Activated CD4-positive, alpha-beta memory T cell treated with anti-CD3 and anti-CD28 coated beads, Interleukin-2, amount 10 ng/mL, durations not matched to agents 7 days and 5 days (primary cell): ENCODE measurements at places on chromosomes 4 and X.

DNA sequence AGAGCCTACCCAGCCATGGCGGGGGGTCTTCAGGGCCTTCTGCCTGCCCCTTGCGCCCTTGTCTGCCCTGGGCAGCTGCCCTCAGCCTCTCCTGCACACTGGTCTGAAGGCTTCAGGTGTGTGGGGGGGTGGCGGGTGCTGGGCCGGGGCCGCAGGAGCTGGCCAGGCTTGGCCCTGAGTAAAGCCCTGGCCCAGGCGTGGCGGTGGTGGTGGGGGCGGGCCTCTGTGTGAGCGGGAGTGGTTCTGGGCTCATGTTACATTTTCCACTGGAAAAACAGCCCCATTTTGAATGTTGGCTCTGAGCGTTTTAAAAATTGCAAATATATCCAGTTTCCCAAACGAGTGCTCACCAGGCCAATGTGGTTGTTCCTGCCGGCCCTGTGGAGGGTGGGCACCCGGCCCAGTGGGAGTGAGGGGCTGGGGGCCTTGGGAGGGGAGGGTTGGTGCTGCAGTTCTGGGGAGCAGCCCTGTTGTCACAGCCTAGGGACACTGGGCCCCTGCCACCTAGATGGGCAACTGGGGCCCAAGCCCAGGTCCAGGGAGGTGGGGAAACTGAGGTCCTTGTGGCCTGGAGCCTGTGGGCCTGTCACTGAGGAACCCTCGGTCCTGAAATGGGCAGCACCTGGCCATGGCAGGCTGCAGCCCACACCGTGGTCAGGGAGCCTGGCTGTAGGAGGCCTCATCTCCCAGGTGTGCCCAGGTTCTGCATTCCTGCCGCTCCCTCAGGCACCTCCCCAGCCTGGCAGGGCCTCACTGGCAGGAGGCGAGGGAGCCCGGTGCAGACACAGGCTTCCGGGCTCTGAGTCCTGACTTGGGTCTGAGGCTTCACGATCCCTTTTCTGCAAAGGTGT is 28.3 kb downstream of the FGFRL1 start:
- no peak for DNase-seq

- no peak for DNase-seq
These were observed 22.3 kb downstream of the COL4A6 start for GRCh38 chrX:108415891-108416290.

DNA sequence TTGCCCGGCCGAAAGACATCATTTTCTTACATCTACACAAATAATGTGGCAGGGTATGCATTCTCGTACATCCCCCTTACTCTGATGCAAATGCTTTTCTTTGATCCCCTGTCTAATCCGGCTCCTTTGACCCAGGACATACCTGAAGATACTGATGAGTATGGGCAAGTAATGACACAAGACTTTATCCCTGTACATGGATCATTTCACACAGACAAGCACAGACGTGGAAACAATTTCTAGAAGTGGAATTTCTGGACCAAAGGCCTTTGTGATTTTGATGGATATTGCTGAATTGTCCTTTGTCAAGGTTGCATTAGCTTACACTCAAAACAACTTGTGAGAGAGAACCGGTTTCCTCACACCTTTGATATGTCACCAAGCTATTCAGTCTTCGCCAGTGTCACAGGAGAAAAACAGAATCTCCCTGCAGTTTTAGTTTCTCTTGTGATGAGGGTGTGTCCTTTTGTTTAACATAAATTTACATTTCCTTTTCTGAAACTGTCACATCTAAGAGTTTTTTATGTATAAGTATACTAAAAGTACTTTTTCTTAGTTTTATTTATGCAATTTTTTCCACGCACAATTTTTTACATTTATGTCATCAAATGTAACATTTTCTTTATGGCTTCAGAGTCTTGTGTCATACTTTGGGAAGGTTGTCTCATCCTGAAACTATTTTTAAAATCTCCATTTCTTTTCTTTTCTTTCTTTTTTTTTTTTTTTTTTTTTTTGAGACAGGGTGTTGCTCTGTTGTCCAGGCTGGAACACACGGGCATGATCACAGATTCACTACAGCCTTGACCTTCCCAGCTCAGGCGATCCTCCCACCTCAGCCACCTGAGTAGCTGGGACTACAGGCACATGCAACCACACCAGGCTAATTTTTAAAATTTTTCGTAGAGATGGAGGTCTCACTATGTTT is 25.2 kb downstream of the RWDD4 start:
- DNase-seq: no peak

GRCh38 chrX:111402344-111402743 is 9.6 kb downstream of the DCX start:
- DNase-seq: no peak

GRCh38 chr4:71855944-71856343 is 72.1 kb upstream of the GC start:
- no peak for DNase-seq

GRCh38 chrX:105872941-105873340 is 50.6 kb downstream of the NRK start:
- no peak for DNase-seq

DNA sequence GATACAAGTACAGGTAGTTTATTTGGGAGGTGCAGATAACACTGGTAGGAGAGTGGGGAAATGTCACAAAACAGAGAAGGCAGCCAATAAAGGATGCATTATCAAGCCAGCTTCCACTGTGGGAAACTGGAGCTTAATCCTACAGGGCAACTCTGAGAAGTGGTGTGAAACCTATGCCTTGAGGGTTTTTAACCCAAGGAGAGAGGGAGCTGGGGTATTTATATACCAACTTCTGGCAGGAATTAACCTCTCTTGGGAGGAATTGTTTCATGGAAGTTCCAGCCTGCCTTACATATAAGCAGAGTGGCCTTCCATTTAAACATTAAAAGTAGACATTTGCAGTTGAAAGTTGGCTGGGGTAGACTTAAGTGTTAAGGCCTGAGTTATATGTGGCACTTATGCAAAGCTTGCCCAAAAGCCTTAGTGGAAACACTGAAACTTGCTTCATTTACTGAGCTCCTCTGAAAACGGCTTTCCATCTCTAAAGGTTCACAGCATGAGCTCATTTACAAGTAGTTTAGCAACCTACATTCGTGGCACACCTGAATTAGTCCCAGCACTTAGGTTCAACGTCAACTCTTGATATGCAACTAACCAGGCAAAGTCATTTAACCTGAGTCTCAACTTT is 19.2 kb downstream of the MAGEB17 start:
- DNase-seq: no peak

GRCh38 chr4:61549336-61549735 is 349.2 kb downstream of the ADGRL3 start:
- no peak for DNase-seq

- DNase-seq: no peak
These were observed 115.1 kb upstream of the MXRA5 start for GRCh38 chrX:3461397-3462165.

GRCh38 chr4:159504684-159505083 is 401.8 kb downstream of the RAPGEF2 start:
- no peak for DNase-seq

- no peak for DNase-seq
These were observed 309.4 kb downstream of the GLUD2 start for GRCh38 chrX:121356850-121357171.

DNA sequence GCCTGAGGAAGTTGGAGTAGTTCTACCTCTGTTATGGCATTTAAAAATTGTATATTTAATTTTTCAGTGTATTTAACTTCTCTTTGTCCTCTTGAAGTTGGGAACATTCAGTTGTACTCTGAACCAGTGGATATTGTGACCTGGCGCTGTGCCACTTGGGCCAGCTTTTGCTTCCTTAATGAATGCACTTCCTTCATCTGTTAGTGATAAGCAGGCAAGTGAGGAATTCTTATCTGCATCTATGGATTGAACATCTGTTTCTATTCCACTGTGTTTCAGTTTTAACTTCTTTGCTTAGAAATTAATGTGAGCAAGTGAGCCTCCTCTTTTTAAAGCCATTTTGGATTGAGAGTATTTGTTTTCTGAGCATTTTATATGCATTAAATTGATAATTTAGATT is 128.3 kb downstream of the UCHL1 start:
- no peak for DNase-seq

DNA sequence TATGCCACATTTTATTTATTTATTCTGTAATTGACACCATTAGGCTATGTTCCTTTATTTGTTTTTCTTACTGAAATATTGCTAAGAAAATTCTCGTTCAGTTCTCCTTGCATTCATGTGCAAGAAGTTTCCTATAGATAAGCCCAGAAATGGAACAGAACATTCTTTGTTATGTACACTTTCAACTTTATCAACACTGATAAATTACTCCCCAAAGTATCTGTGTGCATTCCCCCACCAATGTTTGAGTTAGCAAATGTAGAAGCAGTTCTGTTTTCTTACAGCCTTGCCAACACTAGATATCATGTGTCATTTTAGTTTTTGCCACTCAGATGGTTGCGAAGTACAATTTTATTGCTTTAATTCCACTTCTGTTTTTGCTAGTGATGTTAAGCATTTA is 166.4 kb upstream of the NPY2R start:
- no peak for DNase-seq

GRCh38 chr4:176404621-176405020 is 84.9 kb downstream of the SPCS3 start:
- DNase-seq: no peak

- DNase-seq: peak; percentile 46
These were observed 31.2 kb upstream of the MCF2 start for GRCh38 chrX:139739138-139739537.

DNA sequence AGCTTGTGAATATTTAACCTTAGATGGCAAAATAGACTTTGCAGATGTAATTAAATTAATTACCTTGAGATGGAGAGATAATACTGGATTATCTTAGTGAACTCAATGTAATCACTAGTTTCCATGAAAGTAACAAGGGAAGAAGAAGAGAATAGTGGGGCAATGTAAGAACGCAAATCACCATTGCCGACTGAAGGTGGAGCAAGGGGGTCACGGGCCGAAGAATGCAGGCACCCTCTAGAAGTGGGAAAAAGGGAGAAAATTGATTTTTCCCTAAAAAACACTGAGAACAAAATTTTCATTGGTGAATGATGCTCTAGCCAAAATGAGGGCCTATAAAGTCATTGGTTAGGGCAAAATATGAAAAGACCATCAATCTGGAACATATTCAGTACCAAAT is 375.6 kb upstream of the EPHA5 start:
- no peak for DNase-seq

DNA sequence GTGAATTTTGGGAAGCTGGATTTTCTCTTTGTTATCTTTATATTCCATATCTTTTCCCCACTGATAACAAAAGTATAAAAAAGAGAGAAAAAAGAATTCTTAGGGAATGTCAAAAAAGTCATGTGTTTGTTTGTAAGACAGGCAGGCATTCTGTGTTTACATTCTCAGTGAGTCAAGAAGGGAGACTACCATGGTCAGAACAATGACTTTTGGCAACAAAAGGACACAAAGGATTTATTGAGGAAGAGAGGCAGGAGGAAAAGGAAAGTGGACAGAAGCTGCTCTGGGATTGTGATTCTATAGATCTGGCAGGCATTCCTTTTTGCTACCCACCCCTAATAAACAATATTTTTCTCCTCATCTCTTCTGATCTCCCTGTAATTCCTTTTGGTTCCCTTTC is 5.9 kb upstream of the ANK2 start:
- DNase-seq: no peak

GRCh38 chr4:67499799-67500198 is 45.5 kb downstream of the CENPC start:
- no peak for DNase-seq

- DNase-seq: no peak
These were observed 3.7 kb upstream of the C4orf36 start for GRCh38 chr4:86895692-86896488.

DNA sequence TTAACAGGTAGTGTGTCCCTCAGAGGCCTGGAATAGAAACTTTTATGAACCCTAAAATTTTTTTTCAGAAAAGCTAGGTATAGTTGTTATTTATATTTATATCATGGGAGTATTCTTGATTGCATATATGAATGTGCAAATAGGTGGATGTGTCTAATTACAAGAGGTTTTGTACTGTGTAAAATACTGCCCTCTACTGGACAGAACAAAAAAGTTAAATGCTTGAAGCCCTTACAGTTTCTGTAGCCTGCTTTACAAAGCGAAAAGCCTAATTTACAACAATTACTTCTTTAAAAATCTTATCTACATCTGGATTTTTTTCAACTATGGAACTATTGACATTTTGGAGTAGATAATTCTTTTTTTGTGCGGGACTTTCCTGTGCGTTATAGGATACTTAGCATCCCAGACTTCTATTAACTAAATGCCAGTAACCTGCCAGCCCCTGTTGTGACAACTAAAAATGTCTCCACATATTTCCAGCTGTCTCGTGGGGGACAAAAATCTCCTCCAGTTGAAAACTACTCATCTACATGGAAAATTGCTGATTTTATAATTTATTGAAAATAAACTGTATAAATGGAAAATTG is 35.1 kb downstream of the ENPEP start:
- no peak for DNase-seq

DNA sequence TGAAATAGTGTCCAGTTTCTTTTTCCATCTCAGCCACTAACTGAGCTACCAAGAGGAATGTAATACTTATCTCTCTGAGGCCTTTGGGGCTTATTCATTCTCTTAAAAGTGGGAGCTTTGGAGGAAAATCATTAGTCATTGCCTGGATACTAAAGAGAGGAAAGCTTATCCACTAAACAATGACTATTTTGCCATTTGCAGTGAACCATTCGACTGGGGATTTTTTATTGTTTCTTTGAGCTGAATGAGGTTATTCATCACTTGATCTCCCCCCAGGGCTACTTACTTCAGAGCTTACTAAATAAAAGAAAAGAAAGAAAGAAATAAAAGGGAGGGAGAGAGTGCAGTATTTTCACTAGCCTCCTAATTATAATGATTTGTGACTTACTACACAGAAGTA is 1329.5 kb upstream of the TENM3 start:
- DNase-seq: no peak

GRCh38 chr4:94924566-94924965 is 166.8 kb downstream of the BMPR1B start:
- no peak for DNase-seq

GRCh38 chr4:153506341-153507309 is 40.5 kb downstream of the TMEM131L start:
- no peak for DNase-seq

DNA sequence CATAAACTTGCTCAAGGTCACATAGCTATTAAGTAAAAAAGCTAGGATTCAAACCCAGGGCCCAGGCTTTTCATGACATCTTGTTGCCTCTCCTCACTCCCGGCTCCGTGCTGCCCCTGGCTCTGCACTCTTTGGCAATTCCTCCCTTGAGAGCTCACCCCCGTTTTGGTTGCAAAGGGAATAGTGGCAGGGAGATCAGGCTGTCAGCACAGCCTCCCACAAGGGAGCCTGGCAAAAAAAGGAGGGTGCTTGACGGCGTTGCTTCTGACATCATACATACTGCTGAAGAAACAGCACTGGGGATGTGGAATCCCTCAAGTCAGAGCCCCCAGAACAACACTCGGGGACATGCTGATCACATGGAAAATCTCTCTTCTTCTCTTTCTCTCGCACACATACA is 20.5 kb downstream of the IQSEC2 start:
- DNase-seq: no peak

- DNase-seq: no peak
These were observed 429.9 kb downstream of the AFF2 start for GRCh38 chrX:148930206-148930729.

GRCh38 chr4:185210102-185210981 is 944 bp downstream of the SNX25 start:
- peak; percentile 48 for DNase-seq
